ENCODE measurements at places on chromosomes 5 and 9. TPM values are rescaled to one million over a fixed set of nuclear protein-coding genes. Genes with fewer than 3 reads are reported as not detected.

GRM6 gene
- not detected for polyA plus RNA-seq

IZUMO3 gene
- not detected for polyA plus RNA-seq

SPATA31A3 gene
- not detected for polyA plus RNA-seq

VLDLR gene
- 14.6 TPM for polyA plus RNA-seq

PCDHA9 gene
- polyA plus RNA-seq, result not detected

ANKDD1B gene
- polyA plus RNA-seq, result 0.16 TPM

LRRTM2 gene
- 0.11 TPM for polyA plus RNA-seq

CEL gene
- polyA plus RNA-seq, result 1.5 TPM

KIF27 gene
- 1.3 TPM for polyA plus RNA-seq

LRRC26 gene
- polyA plus RNA-seq, result 0.40 TPM

PCDHB7 gene
- 1.5 TPM for polyA plus RNA-seq

MARCOL gene
- not detected for polyA plus RNA-seq

STC2 gene
- 2.0 TPM for polyA plus RNA-seq

ELAVL2 gene
- 0.01 TPM for polyA plus RNA-seq

WWC1 gene
- polyA plus RNA-seq, result 2.8 TPM

SLC4A9 gene
- polyA plus RNA-seq, result not detected

SNX24 gene
- polyA plus RNA-seq, result 13.0 TPM

SKIC3 gene
- polyA plus RNA-seq, result 17.2 TPM

NUDT12 gene
- 5.0 TPM for polyA plus RNA-seq

SPINK13 gene
- not detected for polyA plus RNA-seq

GLRA1 gene
- 0.13 TPM for polyA plus RNA-seq

RASEF gene
- polyA plus RNA-seq, result 11.5 TPM

CDK9 gene
- 68.4 TPM for polyA plus RNA-seq

UGT3A1 gene
- polyA plus RNA-seq, result not detected

PCDHB11 gene
- 0.45 TPM for polyA plus RNA-seq

MAST4 gene
- polyA plus RNA-seq, result 2.7 TPM

NLN gene
- polyA plus RNA-seq, result 5.1 TPM

PRUNE2 gene
- 3.5 TPM for polyA plus RNA-seq

RAB3C gene
- polyA plus RNA-seq, result 0.34 TPM

PCDHB5 gene
- polyA plus RNA-seq, result 1.6 TPM

SLCO6A1 gene
- polyA plus RNA-seq, result not detected

PCDHGA5 gene
- polyA plus RNA-seq, result 0.34 TPM

Data from adipose tissue (tissue), 3 donors.